ENCODE measurements at places on chromosomes 2 and 18.

- DNase-seq: no peak
These were observed 110.2 kb downstream of the VAPA start for GRCh38 chr18:10023853-10024570.

GRCh38 chr2:11998218-11998617 lies 251.8 kb downstream of the LPIN1 start:
- no peak for DNase-seq

DNA sequence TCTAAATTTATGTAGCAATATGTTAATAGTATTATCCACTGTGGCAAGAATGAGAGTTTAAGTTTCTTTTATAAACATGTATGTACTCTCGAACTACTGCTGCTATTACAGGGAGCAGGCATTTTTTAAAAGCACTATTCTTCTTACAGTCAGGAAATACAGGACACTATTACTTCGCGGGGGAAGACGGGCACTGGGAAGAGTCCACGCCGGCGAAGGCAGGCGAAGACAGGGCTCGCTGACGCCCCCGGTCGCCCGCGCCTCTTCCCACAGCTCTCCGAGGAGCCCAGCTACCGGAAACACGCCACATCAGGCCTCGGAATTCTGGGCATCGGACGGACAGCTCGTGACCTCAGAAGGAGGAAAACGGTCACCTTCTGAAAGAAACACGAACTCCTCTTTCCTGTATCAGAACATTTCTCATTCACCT lies 90.2 kb downstream of the FAM161A start:
- DNase-seq: peak; percentile 60

- no peak for DNase-seq
These were observed 55.6 kb downstream of the PKP4 start for GRCh38 chr2:158512323-158512722.

GRCh38 chr2:98149333-98149697 lies 62.3 kb downstream of the VWA3B start:
- DNase-seq: no peak

- DNase-seq: no peak
These were observed 10.2 kb upstream of the ALPP start for GRCh38 chr2:232368311-232368731.

DNA sequence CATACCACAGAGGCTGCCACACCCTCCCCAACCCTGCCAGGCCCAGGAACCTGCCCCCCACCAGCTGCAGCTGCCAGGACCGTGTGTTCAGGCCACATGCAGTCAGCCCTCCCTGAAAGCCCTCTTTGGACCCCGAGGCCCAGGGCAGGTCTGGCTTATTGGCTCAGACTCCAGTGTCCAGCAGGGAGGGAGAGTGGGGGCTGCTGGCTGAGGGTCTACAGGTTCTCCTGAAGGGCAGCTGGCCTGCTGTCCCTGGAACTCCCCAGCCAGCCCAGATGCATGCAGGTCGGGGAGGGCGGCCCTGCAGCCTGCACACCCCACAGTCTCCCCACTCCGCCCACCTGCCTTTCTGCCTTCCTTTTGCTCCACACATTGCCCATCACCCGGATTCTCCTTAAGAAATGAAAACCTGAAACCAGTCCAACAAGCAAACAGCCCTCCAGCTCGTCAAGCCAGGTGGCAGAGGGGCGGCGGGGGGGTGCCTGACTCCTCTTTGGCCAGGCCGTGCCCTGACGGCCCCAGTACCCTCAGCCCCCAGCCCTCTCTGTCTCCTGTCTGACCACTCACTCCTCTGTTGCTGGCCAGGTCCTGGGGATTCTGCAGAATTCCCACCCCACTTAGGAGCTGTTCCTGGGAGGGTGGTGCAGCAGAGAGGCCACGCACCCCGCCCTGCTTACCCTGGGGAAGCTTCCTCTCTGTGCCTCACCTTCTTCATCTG lies 18.0 kb downstream of the GPR35 start:
- DNase-seq: no peak

- peak; percentile 88 for DNase-seq
These were observed 282.5 kb upstream of the MYT1L start for GRCh38 chr2:2613279-2614199.

DNA sequence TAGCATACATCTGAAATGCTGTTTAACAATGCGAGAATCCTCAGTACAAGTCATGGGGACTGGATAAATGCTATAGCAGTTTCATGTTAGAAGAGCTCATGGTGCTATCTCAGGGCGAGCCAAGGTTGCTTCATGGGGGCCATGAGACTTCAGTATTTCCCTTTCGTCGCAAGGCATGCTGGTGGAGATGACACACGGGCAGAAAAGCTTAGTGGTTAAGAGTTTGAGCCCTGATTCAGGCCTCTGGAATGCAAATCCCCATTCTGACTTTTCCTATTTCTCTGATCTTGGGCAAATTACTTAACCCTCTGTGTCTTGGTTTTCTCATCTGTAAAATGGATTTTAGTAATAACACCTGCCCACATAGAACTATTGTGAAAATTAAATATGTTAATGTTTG lies 57.4 kb upstream of the EPHA4 start:
- peak; percentile 65 for DNase-seq

DNA sequence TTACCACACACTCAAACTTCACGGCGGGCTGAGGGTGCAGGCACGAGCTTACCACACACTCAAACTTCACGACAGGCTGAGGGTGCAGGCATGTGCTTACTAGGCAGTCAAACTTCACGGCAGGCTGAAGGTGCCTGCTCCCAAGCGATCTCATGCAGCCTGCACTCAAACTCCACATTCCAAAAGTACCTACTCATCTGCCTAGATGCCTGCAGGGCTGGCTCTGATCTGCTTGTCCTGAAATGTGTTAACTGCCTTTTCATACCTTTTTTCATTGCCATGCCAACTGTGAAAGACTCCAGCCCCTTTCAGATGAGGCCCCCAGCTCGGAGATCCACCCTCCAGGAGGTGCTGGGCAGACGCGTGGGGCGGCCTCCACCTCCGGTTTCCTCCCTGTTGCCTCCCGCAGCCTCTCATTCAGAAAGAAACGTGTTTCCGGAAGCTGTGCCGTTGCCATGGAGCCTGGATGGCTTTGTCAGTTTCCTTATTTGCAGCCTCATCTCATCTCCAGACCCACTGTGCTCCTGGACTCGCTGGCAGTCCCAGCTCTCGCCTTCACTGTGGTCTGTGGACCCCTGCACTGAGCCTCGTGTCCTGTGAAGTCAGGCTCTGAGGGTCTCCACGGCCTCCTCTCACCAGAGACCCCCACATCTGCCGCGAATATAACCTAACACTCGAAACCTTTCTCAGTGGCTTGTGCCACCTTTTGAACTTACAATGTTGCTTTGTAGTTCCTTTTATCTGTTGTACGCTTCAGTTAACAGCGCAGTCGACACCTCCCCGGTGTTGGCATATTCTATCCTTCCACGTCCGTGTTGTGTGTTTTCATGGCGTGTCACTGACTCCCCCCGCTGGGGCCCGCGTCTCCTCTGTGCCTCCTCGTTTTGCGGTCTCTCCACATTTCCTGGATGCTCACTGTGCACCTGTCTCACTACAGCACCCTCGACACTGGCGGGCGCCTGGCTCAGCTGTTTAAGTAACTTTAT lies 106.1 kb upstream of the ALKAL2 start:
- peak; percentile 90 for DNase-seq

GRCh38 chr18:63994783-63995399 lies 25.0 kb downstream of the SERPINB8 start:
- no peak for DNase-seq

GRCh38 chr18:76491473-76491775 lies 3.6 kb downstream of the ZNF516 start:
- no peak for DNase-seq

- no peak for DNase-seq
These were observed 515.0 kb upstream of the HS6ST1 start for GRCh38 chr2:128833664-128834027.

DNA sequence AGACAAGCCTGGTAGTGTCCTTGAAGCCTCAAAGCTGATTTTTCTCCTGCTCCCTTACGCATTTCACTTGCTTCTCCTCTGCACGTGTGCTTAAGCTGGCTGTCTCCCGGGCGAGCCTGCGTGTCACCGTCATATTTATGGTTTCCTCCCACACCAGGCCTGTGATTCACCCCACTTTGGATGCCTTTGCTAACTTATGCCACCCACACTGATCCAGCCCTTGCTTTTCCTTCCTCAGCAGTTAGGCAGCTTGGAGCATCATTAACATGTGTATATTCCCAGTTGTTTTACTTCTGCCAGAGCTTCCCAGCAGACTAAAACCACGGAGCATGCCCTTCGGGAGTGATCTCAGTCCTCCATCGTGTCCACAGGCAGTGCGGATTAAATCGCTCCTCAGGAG lies 2.2 kb downstream of the ST3GAL5 start:
- DNase-seq: peak; percentile 80

DNA sequence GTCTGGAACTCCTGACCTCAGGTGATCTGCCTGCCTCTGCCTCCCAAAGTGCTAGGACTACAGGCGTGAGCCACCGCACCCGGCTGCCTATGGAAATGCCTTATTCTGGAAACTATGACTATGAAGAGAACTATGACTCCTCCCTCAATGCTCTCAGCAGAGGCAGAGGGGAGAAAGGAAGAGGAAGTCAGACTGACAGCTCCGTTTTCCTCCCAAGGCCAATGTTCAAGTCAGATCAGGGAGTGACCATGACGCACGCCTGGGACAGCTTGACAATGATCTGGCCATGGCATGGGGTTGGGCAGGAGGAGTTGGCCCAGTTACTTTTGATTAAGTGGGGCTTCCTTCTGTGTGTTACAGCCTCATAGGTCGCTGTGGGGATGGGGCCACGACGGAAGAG lies 44.3 kb upstream of the MRPL33 start:
- DNase-seq: no peak

DNA sequence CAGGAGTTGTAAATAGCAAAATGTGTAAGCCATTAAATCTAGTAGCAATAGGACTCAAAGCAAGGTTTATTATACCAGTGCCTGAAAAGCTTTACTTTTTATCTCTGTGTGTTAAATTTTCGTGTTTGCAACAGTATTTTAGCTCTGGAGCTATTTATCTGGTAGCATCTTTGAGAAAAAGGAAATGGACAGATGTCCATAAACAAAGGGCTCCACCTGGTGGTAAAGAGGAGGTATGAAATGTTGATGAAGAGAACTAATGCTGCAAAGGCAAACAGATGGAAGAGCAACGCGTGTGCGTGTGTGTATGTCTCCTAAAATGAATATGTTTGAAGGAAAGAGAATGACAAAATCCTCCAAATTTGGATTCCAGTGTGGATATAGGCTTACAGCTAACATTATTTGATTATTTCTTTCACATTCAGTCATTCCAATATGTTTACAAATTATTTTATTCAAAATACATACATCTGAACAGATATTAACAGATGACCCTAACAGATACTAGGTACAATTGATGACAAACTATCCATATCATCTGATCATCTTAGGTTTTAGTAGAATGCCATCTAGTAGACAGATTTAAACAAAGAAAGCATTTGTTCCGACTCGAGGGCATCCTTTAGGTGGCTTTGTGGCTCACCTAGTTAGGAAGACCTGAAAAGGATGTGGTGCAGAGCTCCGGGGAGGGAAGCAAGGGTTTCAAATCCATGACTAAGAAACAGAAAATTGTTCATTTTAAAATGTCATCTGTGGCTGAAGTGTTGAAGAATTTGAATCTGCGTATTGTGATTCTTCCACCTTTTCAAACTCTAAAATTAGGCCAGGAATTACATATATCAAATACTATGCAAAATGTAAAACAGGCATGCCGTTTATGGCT lies 383.3 kb downstream of the MTX2 start:
- DNase-seq: no peak

DNA sequence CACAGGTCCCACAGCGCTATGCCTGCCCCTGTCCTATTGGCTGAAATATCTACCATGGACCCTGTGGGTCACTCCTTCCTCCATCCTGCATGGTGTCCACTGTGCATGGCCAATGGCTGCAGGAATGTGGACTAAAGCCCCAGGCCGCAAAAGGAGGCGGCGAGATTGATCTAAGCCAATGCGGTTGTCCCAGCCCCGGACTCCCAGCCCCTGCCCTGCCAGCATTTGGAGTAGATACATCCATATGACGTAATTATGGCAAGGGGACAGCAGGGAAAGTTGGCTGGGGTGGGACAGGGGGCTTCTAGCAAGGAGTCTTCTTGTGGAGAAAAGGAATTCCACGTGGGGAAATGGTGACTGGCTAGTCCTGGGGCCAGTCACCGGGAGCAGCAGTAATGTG lies 11.4 kb upstream of the ZNF516 start:
- DNase-seq: no peak

DNA sequence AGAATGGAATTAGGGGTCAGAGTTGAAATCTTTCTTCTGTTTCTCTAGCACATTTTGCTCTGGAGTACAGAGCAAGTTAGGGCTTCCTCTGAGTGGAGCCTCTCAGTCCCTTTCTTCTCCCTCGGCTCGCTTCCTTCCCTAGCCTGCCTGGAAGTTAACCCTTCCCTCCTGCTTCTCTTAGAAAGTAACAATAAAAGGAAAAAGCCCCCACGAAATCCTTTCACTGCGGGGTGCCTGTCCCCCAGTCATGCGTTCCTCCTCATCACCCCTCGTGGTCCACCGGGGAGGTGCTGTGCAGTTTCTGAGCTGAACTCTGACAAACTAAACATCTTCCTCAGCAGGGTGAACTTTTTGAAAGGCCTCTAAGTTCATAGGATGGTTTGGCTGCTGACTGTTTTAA lies 2.0 kb downstream of the IGFBP2 start:
- no peak for DNase-seq

GRCh38 chr2:187168720-187169713 lies 279.0 kb downstream of the CALCRL start:
- DNase-seq: no peak

DNA sequence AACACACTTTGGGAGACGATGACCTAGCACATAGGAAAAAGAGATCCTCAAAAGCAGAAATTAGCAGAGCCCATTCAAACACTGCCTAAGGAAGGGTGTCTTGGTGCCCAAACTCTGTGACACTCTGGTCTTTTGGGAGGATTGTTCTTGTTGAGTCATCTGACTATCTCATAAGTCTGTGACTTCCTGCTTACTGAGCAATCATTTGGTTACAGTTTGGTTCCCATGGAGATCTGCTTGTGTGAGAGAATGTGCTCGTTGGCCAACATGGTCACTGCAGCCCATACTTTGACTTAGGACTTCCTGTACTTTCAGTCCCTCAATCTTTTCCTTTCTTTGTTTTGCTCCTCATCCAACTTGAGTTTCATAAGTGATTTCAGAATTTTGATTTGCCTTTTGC lies 602.9 kb downstream of the NYAP2 start:
- peak; percentile 73 for DNase-seq

DNA sequence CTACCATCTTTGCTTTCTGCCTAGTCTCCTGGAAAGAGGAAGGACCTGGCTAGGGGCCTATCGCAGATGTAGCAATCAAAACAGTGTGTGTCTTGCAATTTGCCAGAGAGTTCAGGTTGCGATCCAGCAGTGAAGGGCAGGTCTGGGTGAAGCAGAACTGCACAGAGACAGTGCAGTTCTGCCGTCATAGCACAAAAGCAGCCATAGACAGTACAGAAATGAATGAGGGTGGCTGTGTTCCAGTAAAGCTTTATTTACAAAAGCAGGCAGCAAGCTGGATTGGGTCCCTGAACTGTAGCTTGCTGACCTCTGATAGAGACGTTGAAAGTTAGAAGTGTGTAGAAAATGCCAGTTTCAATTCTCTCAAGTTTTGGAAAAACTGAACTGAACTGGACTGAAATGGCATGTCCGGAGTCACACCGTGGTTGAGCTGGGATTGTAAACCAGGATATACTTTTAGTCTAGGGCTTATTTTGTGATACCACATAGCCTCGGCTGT lies 186.8 kb downstream of the LTBP1 start:
- DNase-seq: no peak
